ENCODE measurements at places on chromosomes 12 and 14.
A peak's percentile ranks its signal among the peaks of the same experiment; 100 is the strongest.

- DNase-seq, result no peak
These were observed 146.7 kb downstream of the TMEM117 start for GRCh38 chr12:43982544-43982943.

GRCh38 chr14:91732859-91733477, 1.1 kb upstream of the CATSPERB start:
- DNase-seq, result no peak

GRCh38 chr14:60775296-60775695, 40.7 kb downstream of the MNAT1 start:
- peak; percentile 65 for DNase-seq

DNA sequence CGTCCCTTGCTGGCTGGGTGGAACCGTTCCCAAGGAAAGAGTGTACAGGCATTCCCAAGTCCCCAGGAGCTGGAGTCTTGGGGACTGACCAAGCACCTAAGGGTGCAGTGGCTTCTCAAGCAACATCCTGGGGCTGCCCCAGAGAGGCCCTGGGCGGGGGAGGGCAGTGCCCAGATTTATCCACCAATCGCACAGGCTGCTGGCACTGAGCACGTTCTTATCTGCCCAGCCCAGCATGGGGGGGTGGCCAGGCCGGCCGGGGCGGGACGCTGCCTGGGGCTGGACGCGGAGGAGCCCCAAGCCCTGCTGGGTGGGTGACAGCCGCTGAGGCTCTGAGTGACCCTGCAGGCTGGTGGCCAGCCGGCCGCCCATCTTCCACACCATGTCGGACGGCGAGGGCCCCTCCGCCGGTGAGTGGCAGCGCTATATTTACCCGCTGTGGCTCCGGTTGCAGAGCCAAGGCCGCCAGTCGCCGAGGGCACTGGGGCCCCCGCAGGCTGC, 53.4 kb downstream of the CYP46A1 start:
- DNase-seq, result no peak

GRCh38 chr12:105466901-105467598, 136.6 kb downstream of the C12orf75 start:
- no peak for DNase-seq
